A549 treated with GW870086 at 1 μM for 4 hours (cell line): ENCODE measurements at places on chromosomes 4 and X. TPM values are rescaled to one million over a fixed set of nuclear protein-coding genes. Genes with fewer than 3 reads are reported as not detected.

Gene ARHGAP24
- total RNA-seq, result 3.9 to 5.7 TPM (median 4.6 TPM) in 5 replicates

Gene TCP11X2
- not detected in 5 replicates for total RNA-seq

Gene GPM6B
- total RNA-seq, result 0.08 to 0.14 TPM (median 0.14 TPM) in 3 of 5 replicates, not detected in the others

Gene FAM184B
- total RNA-seq, result 0.01 to 0.05 TPM (median 0.04 TPM) in 4 of 5 replicates, not detected in the other

Gene DTHD1
- total RNA-seq, result not detected in 5 replicates
